ENCODE measurements at places on chromosomes 2 and 18.
A peak's percentile ranks its signal among the peaks of the same experiment; 100 is the strongest.

DNA sequence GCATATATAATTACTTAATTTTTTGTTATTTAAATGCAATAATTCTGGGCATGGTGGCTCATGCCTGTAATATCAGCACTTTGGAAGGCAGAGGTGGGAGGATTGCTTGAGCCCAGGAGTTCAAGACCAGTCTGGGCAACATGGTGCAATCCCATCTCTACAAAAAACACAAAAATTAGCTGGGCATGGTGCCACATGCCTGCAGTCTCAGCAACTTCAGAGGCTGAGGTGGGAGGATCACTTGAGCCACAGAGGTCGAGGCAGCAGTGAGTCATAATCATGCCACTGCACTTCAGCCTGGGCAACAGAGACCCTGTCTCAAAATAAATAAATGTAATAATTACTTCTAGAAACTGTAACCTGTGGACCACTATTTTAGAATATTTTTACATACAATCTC lies 21.5 kb upstream of the TMEM87B start:
- DNase-seq: no peak

- peak; percentile 89 for DNase-seq
These were observed at the start of gene ENOSF1 for GRCh38 chr18:712401-713134. Gene ENOSF1 (minus strand): TSS chr18:712630. CDS start chr18:712587, 43 bp downstream.

GRCh38 chr2:219497495-219498279 lies 1.0 kb upstream of the GMPPA start:
- DNase-seq: peak; percentile 47

DNA sequence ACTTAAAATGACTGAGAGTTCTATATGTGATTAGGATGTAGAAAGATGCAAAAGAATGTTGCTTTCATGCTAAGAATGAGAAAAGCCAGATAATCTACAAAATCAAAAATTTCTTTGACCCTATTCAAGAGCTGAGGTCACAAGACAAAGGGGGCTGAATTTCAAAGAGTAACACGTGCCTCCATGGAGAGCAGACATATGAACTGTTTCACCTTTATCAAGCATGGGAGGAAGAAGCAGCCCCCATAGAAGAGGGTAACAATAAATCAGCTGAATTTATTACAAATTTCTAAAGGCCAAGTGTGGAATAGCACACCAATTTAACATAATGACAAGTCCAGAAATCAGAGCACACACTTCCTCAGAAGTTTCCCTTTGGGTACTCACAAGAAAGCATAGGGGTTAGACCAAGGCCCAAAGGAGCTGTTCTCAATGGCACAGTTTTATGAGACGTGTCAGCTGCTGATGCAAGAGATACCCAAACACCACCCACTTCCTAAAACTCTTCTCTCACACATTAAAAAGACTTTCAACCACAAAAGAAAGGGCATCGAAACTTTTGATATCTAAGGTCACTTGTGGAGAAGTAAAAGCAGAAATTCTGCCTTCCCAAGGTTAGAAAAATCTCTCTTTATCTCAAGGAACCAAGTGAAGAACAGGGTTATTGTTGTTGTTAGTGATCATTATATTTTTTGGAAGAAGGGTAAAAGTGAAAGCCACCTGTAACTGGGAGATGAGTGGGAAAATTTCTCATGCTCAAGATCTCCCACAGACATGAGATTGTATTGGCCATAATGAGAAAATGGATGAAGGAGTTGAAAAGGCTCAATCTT lies 950.1 kb downstream of the TRIB2 start:
- DNase-seq: peak; percentile 6

DNA sequence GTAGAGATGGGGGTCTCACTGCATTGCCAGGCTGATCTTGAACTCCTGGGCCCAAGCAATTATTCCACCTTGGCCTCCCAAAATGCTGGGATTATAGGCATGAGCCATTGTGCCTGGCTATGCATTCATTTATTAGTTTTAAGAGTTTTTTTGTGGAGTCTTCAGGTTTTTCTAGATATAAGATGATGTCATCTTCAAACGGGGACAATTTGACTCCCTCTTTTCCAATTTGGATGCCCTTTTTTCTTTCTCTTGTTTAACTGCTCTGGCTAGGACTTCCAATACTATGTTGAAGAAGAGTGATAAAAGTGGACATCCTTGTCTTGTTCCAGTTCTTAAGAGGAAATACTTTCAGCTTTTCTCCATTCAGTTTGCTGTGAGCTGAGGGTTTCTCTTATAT lies 113.7 kb upstream of the PARD3B start:
- DNase-seq: no peak

DNA sequence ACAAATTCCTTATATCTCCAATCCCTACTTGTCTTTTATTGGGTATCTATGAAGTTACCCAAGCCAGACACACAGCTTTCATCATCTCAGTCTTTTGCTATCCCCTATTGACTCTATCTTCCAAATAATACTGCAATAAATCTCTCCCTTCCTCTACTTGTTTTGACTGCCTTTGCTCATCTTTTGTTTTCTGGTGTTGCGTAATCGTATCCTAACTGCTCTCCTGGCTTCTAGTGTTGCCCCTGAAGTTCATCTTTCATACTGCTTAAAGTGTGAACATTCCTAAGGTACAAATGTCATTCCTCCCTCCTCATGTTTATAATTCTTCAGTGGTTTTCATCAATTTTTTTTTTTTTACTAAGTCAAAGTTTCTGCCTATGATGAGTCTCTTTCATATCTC lies 491.3 kb upstream of the DCC start:
- DNase-seq: no peak

DNA sequence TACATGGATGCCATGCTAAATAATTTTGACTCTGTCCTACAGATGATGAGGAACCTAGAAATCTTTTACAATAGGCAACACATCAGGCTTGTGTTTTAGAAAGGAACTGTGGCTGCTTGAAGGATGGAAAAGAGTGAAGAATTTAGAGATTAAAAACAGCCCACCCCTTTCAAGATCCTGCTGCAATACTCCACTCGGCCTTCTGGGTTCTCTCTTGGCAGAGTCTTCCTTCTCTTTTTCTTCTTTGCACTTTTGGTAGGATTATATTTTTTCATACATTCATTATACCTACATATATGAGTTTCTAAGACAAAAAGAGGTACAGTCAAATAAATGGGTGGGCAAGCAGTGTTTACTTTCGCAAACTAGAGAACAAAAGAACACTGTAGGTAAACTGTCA lies 474.3 kb downstream of the ERBB4 start:
- DNase-seq: no peak

- DNase-seq: peak; percentile 41
These were observed 713 bp downstream of the ATOH8 start for GRCh38 chr2:85754313-85755095.

DNA sequence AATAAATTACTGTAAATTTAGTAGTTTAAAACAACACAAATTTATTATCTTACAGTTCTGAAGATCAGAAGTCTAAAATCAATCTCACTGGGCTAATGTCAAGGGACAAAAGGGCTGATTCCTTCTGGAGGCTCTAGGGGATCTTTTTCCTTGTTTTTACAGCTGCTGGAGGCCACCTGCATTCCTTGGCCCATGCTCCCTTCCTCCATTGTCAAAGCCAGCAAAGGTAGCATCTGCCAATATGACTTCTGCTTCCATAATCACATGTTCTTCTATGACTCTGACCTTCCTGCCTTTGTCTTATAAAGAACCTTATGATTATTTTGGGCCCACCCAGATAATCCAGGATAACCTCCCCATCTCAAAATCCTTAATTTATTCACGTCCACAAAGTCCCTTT lies 46.0 kb upstream of the FAM136A start:
- no peak for DNase-seq

DNA sequence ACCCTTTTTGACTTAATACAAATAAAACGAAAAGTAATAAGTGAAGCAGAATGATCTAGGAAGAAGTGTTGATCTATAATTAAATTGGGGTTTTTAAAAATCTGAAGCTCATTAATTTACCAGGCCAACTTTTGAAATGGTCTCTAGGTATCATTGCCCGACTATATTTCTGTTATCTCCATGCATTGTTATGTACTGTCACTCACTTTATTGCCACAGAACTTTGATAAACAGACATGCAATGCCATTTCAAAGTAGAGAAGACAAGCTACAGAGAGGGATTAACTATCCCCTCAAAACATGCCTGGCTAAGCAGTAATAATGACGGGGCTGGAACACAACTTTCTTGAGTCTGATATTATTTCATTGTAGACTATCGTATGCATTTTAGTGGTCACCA lies 147.6 kb upstream of the ITGA4 start:
- peak; percentile 36 for DNase-seq

DNA sequence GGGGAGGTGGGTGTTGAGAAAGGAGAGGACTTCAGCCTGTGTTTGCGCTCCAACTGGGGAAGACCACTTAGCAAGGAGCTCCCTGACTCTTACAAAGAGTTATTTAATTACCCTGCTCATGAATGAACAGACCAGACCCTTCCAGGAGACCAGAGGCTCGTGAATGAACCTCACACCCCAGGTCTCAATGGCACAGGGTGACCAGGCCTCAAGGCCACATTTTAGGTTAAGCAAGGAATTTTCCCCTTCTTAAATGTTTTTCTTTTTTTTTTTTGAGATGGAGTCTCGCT lies 25.3 kb downstream of the SMAD7 start:
- no peak for DNase-seq

DNA sequence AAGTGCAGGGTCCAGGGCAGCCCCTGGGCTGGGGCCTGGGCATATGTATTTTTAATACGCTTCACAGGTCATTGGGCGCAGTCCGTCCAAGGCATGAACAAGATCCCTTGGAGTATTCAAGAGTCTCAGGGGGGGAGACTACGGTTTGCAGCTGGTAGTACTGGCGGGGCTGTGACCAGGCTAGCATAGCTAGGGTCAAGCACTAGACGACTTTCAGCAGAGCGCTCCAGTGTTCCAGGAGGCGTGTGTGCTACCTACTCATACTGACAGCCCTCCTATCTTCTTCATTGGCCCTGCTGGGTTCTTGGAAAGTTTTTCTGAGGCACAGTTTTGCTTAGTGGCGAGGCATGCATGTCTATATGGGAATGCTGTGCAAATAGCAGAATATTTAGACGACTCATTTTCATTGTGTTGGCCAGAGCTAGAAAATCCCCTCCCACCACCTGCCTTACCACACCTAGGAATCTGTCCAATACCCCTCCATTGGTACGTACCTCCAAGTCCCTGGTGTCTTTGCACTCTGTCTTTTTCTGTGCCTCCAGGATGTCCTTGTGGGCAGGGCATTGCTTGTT lies 68.2 kb downstream of the GLI2 start:
- DNase-seq: no peak
